ENCODE measurements at places on chromosomes 3 and 15. TPM values are rescaled to one million over a fixed set of nuclear protein-coding genes. Genes with fewer than 3 reads are reported as not detected.

GRCh38 chr3:123447416-123447748, 1.5 kb downstream of the ADCY5 start:
- no peak for DNase-seq

The CCR9 gene
- not detected for total RNA-seq

- no peak for DNase-seq
Observed at GRCh38 chr3:87313641-87314040, 37.3 kb upstream of the POU1F1 start.

The ATP8B4 gene
- total RNA-seq: 10.4 TPM

GRCh38 chr3:30524357-30525040, 81.9 kb upstream of the TGFBR2 start:
- DNase-seq: no peak

The TERC gene
- 8.5 TPM for total RNA-seq

DNA sequence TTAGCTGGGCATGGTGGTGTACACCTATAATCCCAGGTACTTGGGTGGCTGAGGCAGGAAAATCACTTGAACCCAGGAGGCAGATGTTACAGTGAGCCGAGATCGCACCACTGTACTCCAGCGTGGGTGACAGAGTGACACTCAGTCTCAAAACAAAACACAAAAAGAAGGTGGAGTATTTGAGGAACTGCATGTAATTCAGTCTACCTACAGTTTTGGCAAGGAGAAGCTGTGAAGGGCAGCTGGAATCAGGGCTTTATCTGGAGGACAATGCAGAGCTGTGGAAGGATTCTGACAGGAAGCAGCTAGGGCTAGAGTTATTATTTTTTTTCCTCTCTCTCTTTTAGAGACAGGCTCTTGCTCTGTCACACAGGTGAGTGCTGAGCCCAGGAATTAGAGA, 6.8 kb downstream of the H1-8 start:
- DNase-seq: no peak

The PLXNA1 gene
- total RNA-seq: 2.1 TPM

GRCh38 chr15:72231833-72232478, 966 bp upstream of the PKM start:
- DNase-seq: no peak

The UROC1 gene
- total RNA-seq: not detected

DNA sequence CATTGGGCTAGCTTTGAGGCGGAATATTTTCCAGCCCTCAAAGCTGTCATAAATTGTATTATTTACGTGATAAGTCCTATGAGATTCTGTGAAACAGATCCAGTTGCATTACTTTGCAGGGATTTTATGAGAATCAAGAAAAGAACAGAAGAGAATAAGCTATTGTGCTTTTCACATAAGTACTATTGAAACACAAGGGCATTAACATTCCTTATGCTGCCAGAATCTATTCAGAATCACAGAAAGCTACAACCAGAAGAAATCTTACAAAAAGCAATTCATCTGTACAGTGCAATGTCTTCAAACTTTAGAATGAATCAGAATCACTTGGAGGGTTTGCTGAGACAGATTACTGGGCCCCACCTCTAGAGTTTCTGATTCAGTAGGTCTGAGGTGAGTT, 10.6 kb upstream of the CACNA1D start:
- no peak for DNase-seq

- DNase-seq: no peak
Observed at GRCh38 chr3:128874481-128875180, 4.8 kb upstream of the ACAD9 start.

DNA sequence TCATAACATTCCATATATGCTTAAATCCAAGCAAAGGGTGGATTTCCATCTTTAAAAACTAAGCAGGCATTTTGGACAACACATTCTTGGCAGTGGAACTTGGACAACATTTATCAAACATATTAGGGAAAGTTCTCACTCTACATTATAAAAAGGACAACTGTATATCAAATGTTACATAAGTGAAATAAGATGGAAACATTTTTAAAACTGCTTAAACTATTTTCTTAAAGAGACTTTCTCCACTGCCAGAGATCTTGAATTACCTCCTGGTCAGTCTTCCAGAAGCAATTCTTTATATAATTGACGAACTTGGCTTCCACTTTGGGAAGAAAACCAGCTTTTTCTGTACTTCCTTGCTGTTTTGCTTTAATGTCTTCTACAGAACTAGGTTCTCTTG, 109.3 kb downstream of the NEO1 start:
- DNase-seq: no peak

All from activated naive CD4-positive, alpha-beta T cell treated with anti-CD3 and anti-CD28 coated beads, Interleukin-2, amount 50 U/mL, for 72 hours (primary cell).